Anterior cingulate cortex (tissue), 58 donors: ENCODE measurements at places on chromosomes 4 and X.

DNA sequence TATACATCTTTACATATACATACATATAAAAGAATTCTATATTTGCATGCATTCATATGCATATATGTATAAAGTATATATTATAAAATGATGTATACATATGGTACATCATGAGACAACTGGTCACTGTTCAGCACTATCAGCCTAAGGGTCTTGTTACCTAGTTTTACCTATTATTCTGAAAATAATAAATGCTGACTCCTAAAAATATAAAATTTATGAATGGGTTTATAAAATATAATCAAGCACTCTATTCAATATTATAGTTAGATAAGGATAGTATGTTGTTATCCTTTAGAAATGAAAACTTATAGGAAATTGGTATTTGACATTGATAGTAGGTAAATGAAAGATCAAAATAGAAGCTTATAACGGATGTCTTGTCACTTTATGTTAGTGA is 324.2 kb downstream of the GBA3 start:
- DNase-seq, result no peak

- no peak for DNase-seq
Observed at GRCh38 chr4:94848326-94848725, 90.6 kb downstream of the BMPR1B start.

DNA sequence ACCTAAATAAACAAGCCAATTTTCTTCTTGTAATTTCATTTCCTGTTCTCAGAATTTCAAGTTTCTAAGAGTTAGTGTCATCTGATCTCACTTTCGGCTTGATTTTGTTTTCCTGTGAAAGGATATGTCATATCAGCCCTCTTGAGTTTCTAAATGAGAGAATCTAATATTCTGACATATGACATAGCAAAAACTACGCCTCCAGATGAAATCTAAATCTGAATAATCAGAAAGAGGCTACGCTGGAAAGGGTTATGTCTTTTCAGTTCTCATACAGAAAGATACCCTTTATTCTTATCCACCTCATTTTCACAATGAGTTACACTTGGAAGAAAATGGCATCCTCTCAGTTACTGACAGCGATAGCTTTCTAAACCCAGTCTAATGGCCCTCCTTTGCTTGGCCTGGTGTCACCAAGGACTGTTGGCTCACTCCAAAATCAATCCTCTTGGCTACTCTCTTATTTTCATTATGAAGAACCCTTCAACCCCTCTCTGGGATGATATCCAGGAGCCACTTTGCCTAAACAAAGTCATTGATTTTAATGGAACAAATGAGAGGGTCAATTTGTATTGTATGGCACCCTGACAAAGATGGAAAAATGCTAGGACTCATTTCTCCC is 65.6 kb downstream of the ASB9 start:
- DNase-seq, result no peak

- DNase-seq, result no peak
Observed at GRCh38 chr4:75708218-75708691, 16.1 kb upstream of the USO1 start.

DNA sequence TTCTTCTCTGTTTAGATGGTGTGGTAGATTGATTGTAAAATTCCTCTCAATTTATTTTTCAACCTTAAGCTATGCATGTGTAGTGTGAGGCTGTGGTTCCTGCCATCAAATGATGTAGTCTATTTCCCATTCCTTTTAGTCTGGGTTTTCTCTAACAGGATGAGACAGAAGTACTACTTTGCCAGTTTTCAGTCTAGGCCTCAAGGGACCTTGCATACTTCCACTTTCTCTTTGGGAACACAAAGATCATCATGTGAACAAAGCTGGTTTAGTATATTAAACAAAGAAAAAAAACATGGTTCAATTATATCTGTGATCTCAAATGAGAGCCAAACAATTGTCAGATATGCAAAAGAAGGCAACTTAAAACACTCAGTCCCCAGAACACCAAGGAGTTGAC is 1284.0 kb downstream of the RAPGEF2 start:
- DNase-seq, result no peak

- DNase-seq, result no peak
Observed at GRCh38 chr4:165328101-165328425, 594 bp downstream of the MSMO1 start.

DNA sequence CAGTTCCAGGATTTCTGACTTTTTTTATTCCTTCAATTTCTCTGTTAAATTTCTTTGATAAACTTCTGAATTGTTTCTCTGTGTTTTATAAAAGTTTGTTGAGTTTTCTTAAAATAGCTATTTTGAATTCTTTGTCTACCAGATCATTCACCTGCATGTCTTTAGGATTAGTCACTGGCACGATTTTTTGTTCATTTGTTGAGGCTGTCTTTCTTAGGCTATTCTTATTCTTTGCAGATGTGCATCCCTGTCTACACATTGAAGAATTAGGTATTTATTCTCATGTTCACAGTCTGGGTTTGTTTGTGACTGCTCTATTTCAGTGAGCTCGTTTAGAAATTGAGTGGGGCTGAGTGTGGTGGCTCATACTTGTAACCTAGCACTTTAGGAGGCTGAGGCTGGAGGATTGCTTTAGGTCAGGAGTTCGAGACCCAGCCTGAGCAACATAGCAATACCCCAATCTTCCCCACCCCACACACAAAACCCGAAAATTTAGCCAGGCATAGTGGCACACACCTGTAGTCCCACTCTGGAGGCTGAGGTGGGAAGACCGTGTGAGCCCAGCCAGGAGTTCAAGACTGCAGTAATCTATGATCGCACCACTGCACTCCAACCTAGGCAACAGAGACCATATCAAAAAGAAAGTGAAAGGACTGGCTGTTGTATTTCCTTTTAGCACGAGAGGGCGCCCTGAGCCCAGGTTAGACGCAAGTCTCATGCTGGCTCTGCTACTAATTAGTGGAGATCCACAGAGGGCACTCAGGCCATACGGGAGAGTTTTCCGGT is 42.0 kb downstream of the F8 start:
- DNase-seq, result peak; percentile 43

- DNase-seq, result no peak
Observed at GRCh38 chr4:186932196-186932595, 208.5 kb upstream of the FAT1 start.

DNA sequence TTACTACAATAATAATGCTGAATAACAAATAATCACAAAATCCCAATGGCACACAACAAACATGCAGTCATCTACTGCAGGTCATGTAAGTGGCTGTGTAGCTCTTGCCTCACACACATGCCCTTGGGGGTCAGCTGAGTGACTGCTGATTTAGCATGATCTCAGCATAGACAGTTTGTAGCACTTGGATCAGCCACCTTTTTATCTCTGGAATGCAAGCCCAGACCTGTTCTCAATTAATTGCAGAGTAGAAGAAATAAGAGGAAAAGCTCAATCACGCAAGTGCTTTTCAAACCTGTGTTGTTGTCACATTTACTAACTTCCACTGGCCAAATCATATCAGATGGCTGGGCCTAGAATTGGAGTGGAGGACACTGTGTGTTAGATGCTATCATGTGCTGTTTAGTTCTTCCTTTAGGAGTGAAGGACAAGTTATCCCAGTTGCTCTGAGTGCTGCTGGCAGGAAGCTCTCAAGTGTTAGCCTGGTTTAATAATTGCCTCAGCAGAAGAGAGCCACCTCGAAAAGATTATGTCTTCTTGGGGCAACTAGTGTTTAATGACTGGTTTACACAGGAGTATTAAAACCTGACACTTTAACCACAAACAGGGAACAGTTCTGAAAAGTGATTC is 128.3 kb upstream of the EPHA5 start:
- DNase-seq, result no peak

GRCh38 chr4:97819294-97819693 is 324.0 kb downstream of the STPG2 start:
- no peak for DNase-seq

GRCh38 chr4:130257271-130257670 is 1161.3 kb downstream of the C4orf33 start:
- no peak for DNase-seq

- peak; percentile 17 for DNase-seq
Observed at GRCh38 chr4:169314906-169315305, 44.1 kb upstream of the SH3RF1 start.

DNA sequence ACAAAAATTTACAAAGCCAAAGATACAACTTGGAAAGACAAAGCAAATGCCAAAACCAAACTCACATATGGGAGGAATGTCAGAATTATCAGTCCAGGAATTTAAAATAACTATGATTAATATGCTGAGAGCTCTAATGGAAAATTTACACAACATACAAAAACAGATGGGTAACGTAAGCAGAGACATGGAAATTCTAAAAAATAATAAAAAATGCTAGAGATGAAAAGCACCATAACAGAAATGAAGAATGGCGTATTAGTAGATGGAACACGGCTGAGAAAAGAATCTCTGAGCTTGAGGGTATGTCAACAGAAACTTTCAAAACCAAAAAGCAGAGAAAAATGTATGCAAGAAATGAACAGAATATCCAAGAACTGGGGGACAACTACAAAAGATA is 4.1 kb upstream of the MANBA start:
- no peak for DNase-seq

GRCh38 chr4:139668036-139668435 is 2.4 kb downstream of the MGST2 start:
- DNase-seq, result no peak

DNA sequence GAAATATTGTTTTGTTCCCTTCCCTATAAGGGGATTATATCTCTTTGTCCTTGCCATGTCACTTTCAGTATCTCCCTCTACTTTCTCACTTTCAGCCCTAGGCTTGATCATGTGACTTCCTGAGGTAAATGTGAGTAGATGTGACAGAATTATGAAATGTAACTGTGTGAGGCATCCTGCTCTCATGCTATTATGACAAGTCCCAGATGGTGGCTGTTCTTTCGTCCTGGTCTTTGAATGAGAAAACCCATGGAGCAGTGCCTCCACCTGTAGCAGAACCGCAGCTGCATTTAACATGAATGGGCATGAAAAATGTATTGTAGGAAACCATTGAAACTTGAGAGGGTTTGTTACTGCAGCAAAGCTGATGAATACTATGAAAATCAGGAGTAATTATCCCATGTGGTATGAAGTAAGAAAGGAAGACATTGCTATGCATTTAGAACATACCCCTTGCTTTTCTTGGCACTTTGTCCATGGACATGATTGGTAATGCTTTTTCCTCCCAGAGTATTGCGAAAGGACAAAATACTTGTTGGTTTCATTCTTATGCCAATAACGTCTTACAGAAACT is 202.2 kb upstream of the GPRIN3 start:
- DNase-seq, result no peak

DNA sequence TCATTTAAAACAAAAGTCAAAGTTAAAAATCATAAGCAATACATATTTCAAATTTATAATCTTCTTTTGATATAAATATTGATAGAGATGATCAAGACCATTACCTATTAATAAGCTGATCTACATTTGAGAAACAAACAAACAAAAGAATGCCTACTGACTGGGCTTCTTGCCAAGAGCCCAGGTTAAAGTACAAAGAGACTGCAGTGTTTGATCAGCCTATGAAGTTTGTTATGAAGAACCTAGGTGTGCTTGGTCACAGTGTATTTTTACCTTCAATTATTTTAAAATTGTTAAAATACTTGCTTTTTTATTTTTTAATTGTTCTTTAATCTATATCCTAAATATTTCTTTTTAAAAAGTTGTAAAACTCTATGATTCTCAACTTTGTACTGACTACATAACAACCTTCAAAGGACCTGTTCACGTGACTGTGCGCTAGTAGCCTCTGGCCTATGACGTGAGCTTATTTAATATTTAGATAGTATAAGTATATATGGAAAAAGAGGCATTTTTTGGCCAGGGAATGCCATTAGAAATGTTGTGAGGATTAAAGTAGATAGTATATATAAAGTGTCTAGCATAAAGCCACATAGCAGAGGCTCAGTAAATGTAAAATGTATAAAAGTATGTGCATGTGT is 11.4 kb upstream of the SLC39A8 start:
- no peak for DNase-seq

DNA sequence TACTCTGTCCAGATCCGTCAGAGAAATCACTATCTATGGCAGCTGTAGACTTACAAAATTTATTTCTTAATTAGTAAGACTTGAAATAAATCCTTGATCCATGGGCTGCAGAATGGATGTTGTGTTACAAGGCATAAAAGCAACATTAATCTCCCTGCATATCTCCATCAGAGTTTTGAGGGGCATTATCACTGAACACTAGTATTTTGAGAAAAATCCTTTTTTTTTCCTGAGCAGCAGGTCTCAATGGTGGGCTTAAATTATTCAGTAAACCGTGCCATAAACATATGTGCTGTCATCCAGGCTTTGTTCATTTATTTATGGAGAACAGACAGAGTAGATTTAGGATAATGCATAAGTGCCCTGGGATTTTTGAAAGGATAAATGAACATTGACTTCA is 457.9 kb upstream of the CTSO start:
- no peak for DNase-seq

GRCh38 chr4:11232015-11232414 is 196.7 kb downstream of the HS3ST1 start:
- no peak for DNase-seq

DNA sequence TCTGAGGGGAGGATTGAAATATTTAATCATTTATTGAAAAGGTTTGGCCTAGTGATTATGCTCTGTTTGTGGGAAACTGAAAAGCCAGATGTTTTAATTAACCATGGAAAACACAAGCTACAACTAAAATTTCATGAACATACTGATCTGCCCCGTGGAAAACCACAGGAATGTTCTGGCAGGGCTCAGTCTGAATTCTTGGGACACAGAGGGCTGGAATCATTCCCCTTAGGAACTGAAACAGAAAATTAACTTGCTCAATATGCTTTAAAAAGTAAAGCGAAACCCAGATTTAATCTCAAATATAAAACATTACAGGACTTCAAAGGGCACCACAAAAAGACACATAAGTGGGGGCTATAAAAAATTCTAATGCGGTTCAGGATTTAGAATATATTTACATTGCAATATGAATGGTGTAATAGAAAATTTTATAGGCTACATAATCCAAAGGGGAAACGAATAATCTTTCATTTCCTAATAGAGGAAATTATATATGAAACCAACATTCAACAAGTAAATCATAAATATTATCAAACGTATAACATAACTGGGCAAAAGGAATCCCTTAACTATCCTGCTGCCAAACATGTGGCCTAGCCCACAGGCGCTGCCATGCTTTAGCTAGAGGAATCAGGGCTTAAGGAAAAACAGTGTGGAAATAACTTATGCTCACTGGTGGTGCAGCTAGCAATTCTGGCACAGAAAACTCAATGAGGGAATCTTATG is 70.9 kb downstream of the APBB2 start:
- DNase-seq, result no peak

DNA sequence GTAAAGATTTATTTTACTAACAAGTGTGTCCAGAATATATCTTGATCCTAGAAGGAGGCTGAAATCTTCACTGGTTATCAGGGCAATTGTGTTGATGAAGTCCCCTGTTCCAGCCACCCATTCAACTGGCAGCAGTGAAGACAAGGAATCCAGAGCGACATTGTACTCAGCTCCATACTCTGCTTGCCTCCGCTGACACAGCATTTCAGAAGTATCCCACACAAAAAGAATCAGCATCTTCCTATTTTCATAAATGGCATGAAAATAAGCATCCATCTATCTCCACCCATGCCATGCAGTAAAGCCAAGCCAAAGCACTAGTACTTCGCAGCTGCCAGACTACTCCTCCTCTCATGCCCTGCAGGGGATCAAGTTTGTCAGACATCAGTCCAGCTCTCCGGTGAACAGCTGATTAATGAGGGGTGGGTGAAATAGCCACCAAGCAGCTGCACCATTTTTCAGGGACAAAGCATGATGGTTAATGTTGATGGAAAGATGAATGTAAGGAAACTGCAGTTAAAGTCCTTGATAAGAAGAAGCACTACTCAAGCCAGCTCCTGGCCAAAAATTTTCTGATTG is 54.0 kb downstream of the COL25A1 start:
- DNase-seq, result no peak
